ENCODE measurements at places on chromosomes 2 and 18.

DNA sequence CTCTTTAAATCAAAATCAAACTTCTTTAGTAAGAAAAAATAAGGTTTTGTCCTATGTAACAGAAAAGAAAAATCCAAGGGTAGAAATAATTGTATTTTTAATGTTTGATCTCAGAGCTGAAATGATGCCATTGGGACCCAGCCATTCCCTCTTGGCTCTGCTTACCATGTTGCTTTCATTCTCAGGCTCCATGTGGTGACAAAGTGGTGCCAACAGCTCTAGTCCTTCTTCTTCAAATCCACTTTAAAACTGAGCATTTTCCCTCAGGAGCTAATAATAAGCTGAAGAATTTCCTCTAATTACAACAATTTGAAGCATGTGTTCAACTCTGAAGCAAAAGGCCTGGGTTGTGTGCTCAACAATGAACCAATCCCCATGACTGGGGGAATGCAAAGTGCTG is 327.9 kb downstream of the EN1 start:
- no peak for DNase-seq

DNA sequence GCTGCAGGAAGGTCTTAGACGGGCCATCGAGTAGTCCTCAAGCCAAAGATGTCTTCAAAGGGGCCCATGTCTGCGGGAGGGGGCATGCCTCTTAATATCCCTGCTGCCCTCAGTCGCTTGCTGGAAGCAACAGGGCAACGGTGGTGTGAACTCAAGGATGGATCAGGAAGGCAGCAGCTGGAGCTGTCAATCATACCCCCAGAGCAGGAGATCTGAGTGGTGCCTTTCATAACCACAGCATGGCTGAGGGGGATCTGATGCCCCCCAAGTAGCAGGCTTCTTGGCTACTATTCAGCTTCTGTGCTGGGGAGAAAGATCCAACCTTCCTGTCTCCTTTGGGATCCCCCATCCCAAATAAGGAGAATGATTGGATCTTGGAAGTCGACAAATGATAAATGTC is 46.4 kb downstream of the INSIG2 start:
- no peak for DNase-seq

DNA sequence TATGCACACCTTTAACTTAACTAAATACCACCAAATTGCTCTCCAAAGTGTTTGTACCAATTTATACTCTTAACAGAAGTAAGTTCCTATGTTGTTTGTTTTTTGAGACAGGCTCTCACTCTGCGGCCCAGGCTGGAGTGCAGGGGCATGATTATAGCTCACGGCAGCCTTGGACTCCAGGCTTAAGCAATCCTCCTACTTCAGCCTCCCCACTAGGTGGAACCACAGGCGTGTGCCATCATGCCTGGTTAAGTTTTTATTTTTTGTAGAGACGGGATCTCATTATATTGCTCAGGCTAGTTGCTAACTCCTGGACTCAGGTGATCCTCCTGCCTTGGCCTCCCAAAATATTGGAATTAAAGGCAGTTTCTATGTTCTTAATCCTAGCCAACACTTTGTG is 13.1 kb upstream of the NAB1 start:
- DNase-seq: no peak

DNA sequence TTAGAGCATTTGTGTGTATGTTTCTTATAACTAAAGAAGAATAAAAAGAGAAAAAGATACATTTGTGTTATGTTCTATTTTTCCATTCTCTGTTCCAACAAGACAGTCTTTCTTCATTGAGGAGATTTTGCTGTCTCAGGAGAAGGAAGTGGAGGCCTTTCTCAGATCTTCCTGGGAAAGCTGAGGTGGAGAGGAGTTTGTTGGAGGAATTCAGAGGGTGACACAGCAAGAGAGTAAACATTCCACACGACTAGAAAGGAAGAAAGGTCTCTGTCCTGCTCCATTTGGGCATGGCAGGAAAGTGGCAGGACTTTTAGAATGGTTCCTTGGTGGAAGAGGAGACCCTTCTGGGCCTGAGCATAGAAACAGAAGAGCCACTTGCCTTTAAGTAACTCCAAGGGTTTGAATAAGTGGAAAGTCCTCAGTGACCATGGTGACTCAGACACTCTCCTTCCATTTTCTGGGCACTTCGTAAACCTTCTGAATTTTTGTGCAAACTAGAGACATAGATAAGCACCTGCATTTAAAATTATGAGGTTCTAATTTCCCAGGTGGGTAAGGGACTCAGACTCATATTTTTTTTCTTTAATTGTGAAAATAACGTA is 52.3 kb upstream of the COL5A2 start:
- no peak for DNase-seq

- DNase-seq: no peak
These were observed 337.2 kb upstream of the SALL3 start for GRCh38 chr18:78642296-78642951.

- DNase-seq: no peak
These were observed 73.1 kb downstream of the RTN4 start for GRCh38 chr2:54977149-54977548.

DNA sequence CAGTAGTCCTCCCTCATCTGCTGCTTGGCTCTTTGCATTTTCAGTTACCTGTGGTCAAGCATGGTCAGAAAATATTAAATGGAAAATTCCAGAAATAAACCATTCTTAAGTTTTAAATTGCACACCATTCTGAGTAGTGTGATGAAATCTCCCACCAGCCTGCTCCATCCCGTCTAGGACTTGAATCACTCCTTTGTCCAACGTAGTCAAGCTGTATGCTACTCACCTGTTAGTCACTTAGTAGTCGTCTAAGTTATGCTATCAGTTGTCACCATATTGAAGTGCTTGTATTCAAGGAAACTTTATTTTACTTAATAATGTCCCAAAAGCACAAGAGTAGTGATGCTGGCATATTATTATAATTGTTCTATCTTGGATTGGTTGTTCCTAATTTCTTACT is 172.5 kb downstream of the FIGN start:
- DNase-seq: no peak

DNA sequence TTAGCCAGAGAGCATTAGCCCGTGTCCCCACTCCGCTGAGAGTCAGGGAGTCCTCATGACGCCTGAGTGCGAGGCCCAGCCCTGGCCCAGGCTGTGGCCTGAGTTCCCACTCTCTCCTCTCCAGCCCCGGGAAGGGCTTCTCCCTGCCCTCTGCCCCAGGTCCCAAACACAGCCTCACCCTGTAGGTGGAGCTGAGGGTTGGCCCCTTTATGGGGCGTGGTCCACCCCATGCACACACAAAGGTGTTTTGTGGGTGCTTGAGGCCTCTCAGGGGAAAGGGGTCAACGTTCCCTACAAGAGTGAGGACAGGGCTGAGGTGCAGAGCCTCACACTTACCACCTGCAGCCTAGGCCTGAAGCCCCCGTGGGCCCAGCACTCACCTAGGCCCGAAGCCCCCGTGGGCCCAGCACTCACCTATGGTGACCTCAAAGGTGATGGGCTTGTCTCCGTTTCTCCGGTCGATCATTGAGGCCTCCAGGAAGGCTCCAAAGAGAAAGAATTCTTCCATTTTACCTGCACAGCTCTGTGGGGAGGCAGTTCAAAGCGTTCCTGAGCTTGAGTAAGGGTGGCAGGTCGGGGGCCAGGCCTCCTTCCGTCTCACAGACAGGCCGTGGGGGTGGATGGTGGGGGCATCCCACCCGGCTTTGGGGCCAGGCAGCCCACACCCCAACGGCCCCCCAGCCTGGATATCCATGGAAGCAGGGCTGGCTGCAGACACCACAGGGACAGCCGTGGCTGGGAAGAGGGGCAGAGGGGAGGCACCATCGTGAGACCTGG is 2.1 kb upstream of the OTOF start:
- DNase-seq: no peak
